Activated CD8-positive, alpha-beta memory T cell treated with anti-CD3 and anti-CD28 coated beads for 1 hour (primary cell): ENCODE measurements at places on chromosomes 7 and 10.

DNA sequence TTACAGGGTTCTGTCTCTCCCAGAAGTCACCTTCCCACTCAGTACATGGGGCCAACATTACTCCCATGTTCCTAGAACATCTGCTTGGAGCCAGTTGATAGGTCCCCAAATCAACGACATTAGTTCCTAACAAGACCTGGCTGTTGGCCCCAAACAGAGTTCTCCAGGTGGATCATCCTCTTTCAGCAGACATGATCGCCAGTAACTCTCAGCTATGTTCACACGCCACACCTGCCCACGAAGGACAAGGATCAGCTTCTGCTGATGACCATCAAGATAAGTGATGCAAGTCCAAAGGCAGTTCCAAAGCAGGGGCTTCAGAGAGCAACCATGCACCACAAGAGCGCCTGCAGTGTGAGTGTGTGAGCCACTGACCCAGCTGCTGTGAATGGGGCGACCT, 11.0 kb downstream of the ZNF777 start:
- no peak for DNase-seq

- DNase-seq = no peak
Observed at GRCh38 chr10:13690281-13690825, 103.6 kb downstream of the PRPF18 start.

DNA sequence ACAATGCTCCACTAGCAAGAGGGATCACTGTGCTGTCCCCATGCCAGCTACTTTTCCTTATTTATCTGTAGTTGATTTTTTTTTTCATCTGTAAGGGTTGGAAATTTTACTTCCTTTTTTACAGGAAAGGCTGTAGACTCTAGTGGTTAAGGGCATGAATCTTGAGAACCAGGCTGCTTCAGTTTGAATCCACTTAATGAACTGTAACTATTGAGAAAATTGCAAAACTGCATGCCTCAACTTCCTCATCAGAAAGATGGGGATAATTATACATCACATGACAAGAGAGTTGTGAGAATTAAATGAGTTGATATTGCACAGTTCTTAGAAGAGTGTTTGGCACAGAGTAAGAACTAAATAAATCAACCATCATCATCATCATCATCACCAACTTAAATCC, 106.4 kb upstream of the GSDME start:
- DNase-seq = no peak

GRCh38 chr10:113329121-113329596, 223.7 kb upstream of the HABP2 start:
- DNase-seq = no peak

GRCh38 chr10:70358446-70358845, 24.0 kb downstream of the LRRC20 start:
- DNase-seq = no peak
